ENCODE measurements at places on chromosomes 1 and 21. TPM values are rescaled to one million over a fixed set of nuclear protein-coding genes. Genes with fewer than 3 reads are reported as not detected.

- DNase-seq = no peak
These were observed 6.6 kb upstream of the ADORA3 start for GRCh38 chr1:111509997-111510375.

The NCSTN gene
- total RNA-seq = 36.6 TPM

DNA sequence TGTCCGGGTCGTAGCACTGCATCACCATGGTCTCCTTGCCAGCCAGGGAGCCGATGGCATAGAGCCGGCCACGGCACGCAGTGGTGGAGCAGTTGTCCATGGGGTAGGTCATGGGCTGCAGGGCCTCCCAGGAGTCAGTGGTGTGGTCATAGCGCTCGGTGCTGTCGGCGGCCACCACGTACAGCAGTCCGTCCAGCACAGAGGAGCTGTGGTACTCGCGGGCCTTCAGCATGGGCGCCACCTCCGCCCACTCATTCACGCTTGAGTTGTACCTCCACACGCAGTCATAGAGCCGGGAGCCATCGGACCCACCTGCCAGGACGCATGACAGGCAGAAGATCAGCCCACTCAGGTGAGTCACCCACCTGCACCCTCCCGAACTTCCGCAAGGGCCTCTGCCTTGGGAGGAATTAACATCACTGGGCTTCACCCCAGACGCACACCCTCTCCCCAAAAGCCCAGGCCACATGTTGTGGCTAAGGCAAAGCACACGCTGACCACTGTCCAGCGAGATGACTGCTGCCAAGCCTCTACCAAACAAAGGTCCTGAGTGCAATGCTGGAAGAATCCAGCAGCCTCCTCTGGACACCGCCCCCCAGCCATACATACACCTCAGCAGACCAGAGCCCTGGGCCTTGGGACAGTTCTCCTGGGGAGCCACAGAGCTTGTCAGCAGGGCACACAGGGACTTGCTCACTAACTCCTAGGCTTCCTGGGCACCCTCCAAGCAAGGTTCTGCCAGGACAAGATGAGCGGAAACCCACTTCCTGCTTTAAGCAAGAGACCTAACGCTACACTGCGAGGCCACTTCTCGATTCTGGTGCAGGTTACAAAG lies 3.3 kb downstream of the KLHL21 start:
- peak; percentile 84 for DNase-seq

GRCh38 chr1:71104417-71104816 lies 23.6 kb upstream of the ZRANB2 start:
- DNase-seq = no peak

- peak; percentile 69 for DNase-seq
These were observed 432 bp downstream of the AKT3 start for GRCh38 chr1:243849421-243850201.

The MASP2 gene
- not detected for total RNA-seq

- DNase-seq = no peak
These were observed 52.7 kb upstream of the SLC25A33 start for GRCh38 chr1:9486466-9487140.

The LMOD1 gene
- not detected for total RNA-seq
